ENCODE measurements at places on chromosomes 7 and 10.

- no peak for DNase-seq
Measured at GRCh38 chr10:126430512-126430911, 42.2 kb upstream of the ADAM12 start.

GRCh38 chr10:11197878-11198277 lies 180.2 kb downstream of the CELF2 start:
- no peak for DNase-seq

DNA sequence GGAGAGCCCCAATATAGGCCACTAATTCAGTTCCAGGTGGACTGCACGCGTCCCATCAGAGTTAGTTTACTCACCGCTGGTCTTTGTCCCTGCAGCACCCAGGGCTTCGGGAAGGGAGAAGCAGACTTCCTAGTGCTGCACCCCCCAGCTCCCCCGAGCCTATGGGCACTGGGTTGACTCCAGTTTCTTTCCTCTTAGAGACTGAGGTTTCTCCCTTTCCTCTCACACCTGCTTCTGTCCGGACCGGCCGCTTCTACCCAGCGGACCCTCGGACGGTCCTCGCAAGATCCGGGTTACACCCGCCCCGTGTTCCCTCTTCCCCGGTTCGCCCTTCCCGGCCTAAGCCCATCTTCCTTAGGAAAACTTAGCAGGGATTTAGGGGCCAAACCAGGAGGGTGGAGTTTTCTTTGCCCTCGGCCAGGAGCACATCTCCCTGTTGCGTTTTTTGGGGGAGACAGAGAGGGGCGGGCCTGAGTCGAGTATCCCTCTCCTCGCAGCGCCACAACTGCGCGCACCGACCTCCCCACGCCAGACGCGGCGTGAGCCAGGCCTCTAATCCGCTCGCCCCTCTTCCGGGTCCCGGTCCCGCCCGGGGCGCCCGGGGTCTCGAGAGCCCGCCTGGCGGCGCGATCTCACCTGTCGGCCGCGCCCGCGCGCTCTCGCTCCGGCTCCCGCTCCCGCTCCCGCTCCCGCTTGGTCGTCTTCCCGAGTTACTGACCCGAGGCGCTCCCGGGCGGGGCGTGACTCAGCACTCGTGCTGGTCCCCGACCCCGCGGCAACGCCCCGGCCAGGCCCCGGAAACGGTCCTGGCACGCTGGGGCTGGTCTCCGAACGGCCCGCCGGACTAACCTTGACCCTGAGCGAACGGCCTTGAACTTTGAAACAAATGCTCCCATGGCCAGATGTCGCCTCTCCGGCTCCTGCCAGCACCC lies at the start of gene AIFM2:
AIFM2 (minus strand) TSS at position 728 of the 932 bp plus-strand sequence. CDS start 8,741 bp downstream, outside the sequence.
- DNase-seq = peak; percentile 82

DNA sequence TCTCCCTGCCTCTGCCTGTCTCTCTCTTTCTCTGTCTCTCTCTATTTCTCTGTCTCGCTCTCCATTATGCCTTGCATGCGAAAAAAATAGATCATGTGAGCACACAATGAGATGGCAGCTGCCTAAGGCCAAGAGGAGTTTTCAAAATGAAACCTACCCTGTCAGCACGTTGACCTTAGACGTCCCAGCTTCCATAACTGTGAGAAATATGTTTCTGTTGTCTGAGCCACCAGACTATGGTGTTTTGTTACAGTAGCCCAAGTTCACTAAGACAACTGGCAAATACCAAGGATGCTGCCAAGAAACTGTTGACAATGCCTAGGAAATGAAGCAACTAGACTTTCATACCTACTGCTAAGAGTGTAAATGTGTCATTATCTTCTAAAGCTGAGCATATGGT lies 70.6 kb upstream of the PLXDC2 start:
- no peak for DNase-seq

GRCh38 chr10:14554091-14554490 lies 220.6 kb downstream of the FAM107B start:
- no peak for DNase-seq

- no peak for DNase-seq
Measured at GRCh38 chr7:80858141-80858903, 60.5 kb downstream of the SEMA3C start.

- DNase-seq = no peak
Measured at GRCh38 chr7:55423277-55423711, 58.2 kb downstream of the LANCL2 start.

GRCh38 chr7:110399421-110399820 lies 691.5 kb upstream of the LRRN3 start:
- no peak for DNase-seq

- DNase-seq = peak; percentile 63
Measured at GRCh38 chr10:86520871-86521677, 518 bp downstream of the WAPL start.

GRCh38 chr10:93749218-93749799 lies 8.4 kb upstream of the LGI1 start:
- no peak for DNase-seq

DNA sequence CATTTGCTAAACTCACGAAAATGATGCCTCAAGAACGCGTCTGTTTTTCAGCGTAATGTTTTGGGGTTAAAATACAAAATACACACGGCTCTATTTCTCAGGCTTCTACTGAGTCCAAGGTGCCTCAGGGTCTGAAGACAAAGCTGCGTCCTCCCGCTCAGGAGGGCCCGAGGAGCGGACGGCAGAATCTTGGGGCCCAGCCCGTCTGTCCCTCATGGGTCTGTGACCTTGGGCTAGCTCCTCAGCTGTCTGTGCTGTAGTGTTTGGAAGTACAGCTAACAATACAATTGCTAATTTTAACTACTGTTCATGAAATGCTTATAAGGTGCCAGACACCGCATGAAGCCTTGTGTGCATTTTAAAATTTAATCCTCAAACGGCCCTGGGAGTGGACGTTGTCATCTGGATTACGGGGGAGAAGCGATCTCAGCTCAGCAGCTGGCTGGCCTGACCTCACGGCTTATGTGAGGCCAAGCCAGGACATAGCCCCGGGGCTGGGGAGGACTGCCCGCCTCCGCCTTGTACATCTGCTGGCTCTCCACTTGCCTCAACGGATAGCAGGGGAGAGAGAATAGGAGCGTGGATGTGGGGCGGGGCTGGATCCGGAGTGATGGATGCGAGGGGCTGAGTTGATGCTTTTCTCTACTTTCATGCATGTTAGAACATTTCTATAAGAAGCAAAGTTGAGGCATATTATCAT lies 357.4 kb downstream of the GLRX3 start:
- DNase-seq = no peak

- no peak for DNase-seq
Measured at GRCh38 chr7:33824911-33825459, 80.4 kb upstream of the BMPER start.

GRCh38 chr10:114234132-114234531 lies 4.9 kb upstream of the VWA2 start:
- no peak for DNase-seq

DNA sequence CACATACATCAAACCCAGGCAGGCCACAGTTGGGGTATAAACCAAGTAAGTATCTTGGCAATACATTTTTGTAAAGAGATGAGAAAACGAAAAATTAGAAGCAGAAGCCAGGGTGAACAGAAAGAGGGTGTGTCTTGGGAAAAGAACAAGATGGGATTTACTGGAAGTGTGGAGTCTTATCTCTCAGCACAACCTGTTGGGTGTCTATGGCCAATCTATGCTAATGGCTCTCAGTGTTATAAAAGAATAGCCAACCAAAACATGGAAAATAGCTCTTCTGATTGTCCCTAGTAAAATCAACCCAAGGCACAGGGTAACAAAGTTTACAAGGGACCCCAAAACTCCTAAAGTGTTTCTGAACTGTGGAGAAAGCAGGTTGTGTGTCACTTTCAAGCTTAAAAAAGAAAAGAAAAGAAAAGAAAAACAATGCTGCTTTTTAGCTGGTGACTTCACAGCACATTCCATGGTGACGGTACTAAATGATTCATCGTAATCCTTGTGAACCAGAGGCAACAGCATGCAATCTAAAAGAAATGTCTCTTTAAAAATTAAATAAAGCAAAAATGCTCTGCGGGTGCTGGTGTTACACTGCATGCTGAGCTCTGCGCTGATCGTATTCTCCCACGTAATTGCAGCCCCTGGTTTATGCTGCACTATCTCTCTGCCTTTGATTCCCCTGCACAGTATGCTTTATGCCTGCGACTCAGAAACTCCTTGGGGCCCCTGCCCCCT lies 100.8 kb downstream of the C10orf90 start:
- DNase-seq = no peak

DNA sequence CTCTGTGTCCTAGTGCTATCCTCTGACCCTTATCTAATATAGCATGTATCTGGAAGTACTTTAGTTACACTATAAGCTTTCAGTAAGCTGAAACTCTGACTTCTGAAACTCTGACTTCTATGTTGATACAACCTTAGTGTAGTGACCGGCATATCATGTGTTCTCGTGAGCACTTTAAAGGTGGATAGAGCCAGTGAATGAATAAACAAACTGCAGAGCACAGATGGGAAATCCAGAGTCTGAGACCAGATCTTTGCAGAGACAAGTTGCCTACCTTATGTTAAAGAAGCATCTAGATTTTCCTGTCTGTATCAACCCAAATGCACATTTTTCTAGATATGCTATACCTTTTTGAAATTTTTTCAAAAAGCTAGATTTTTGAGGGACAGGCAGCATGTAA lies 3.5 kb downstream of the ACTA2 start:
- no peak for DNase-seq

DNA sequence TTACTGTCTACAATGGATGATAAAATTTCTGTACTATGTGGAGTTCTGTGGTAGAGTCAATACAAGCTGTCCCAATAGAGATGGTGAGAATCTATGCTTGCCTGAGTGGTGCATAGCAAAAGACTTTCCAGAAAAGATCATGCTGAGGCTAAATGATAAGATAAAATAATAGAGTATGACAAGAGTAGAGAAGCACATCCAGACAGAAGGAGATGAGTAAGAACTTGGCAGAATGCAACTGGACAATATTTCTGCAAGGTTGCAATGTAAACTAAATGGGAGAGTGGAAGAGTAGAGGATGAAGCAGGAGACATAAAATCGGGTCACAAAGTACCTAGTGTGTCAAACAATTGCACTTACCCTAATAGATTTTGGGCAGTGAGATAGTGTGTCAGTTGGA lies 347.6 kb downstream of the MDFIC start:
- DNase-seq = no peak

GRCh38 chr10:36725581-36726520 lies 399.5 kb upstream of the ANKRD30A start:
- no peak for DNase-seq

DNA sequence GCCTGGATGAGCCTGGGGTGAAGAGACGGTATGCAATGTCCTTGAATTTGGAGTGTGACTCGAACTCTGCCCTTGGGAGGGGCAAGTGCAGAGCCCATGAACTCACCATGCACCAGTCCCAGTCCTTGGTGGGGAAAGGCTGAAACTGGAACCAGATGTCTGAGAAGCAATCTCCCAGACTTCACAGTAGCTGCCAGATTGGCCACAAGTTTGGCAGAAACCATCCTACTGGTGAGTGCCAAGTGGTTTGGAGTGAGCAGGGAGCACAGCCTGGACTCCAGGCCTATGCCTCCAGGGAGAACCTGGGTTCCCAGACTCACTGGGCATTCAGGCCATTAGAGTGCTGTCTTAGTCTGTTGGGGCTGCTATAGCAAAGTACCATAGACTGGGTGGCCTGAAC lies 99.6 kb upstream of the LYZL1 start:
- no peak for DNase-seq

Measured in GM10248 (cell line).